ENCODE measurements at places on chromosomes 7 and 10.

DNA sequence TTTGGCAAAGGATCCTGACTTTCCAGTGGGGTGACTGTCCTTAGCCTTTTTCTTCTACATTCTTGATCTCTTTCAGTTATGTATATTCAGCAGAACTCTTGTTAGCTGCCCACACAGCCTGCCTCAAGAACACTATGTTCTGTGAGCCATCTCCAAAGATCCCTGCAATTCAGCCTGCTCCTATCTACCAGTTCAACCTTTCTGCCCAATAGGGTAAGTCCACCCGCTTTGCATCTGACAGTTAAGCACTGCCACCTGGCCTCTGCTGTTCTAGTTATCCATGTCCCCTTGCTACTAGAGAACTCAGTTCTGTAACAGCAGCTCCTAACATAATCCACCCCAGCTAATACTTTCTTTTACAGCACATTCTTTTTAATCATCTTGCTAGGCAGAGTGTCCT lies 13.5 kb downstream of the OR9A2 start:
- no peak for DNase-seq

GRCh38 chr7:83936056-83936708 lies 258.4 kb downstream of the SEMA3A start:
- DNase-seq: peak; percentile 61

GRCh38 chr10:103367379-103367781 lies 396 bp upstream of the TAF5 start:
- DNase-seq: peak; percentile 14

GRCh38 chr10:34241226-34242000 lies 573.7 kb downstream of the PARD3 start:
- DNase-seq: no peak

DNA sequence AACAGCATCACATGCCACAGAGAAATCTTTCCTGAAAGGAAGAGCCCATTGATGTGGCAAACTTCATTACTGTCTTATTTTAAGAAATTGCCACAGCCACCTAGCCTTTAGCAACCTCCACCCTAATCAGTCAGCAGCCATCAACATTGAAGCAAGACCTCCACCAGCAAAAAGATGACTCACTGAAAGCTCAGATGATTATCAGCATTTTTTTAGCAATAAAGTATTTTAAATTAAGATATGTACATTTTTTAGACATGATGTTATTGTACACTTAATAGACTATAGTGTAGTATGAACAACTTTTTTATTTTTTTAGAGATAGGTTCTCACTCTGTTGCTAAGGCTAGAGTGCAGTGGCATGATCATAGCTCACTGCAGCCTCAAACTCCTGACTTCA lies 14.8 kb downstream of the STEAP1B start:
- DNase-seq: no peak

GRCh38 chr10:22568928-22569327 lies 145.4 kb downstream of the PIP4K2A start:
- no peak for DNase-seq

DNA sequence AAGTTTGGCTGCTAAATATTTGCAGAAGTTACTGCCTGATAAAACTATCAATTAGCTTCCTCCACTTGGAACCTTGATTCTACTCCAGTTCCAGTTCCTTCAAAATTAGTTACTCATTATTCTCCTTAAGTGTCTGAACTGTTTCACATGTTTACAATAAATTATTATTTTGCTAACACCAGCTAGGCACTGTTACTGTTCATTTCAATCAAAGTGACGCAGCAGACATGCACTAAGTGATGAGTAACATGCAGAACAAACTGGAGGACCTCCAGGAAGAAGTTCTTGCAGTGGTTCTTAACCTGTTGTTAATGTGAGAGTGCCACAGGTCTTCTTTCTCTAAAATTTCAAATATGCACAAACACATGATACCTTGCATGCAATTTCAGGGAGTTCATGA lies 491.8 kb upstream of the SEMA3A start:
- DNase-seq: no peak

DNA sequence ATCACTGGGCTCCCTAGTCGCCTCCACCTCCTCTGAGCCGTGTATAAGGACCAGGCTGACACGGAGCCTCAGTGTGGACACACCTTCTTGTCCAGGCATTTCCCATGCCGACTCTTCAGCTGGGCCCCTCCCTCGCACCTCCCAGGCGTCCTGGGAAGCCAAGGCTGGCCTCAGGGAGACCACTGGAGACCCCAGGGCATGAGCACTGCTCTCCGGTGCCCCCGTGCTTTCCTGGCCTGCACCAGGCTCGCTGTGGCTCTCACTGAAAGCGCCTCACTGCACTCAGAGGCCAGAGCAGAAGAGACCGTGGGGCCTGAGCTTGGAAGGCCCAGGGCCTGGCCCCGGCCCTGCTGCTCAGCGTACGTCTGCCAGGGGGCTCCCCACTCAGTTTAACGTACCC lies 31.4 kb downstream of the LRRC27 start:
- DNase-seq: no peak

GRCh38 chr7:49089717-49090116 lies 165.4 kb downstream of the CDC14C start:
- no peak for DNase-seq

DNA sequence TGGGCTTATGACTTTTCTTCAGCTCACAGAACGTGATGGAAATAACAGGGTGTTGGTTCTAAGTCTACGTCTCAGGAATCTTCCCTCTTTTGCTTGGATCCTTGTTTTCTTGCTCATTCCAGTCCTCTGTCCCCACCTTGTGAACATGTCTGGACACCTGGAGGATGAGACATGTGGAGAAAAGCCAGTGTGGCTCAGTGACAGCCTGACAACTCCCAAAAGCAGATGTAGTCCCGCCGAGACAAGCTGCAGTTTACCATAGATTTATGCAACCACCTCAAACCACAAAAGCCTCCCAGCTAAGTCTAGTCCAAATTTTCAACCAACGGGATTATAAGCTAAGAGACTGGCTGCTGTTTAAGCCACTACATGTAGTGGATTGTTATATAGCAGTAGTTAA lies 476.1 kb downstream of the SH2D4B start:
- DNase-seq: no peak

- DNase-seq: no peak
These were observed 26.1 kb upstream of the C10orf120 start for GRCh38 chr10:122725768-122726167.

DNA sequence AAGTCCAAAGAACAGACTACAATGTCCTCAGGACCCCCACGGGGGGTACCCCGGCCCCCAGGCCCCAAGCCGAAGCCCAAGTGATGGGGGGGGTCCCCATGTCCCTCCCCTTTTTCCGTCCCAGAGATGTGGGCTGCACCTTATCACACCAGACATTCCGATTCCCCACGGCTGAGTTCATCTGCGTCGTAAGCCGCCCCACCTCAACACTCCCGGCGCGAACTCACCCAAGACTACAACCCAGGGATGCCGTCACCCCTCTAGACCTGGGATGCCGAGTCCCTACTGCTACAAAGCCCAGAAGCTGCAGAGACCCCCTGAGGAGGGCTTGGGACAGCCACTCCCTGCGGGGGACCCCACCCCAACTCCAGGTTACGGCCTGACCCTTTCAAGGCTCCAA lies 14.5 kb downstream of the PDGFA start:
- DNase-seq: no peak

DNA sequence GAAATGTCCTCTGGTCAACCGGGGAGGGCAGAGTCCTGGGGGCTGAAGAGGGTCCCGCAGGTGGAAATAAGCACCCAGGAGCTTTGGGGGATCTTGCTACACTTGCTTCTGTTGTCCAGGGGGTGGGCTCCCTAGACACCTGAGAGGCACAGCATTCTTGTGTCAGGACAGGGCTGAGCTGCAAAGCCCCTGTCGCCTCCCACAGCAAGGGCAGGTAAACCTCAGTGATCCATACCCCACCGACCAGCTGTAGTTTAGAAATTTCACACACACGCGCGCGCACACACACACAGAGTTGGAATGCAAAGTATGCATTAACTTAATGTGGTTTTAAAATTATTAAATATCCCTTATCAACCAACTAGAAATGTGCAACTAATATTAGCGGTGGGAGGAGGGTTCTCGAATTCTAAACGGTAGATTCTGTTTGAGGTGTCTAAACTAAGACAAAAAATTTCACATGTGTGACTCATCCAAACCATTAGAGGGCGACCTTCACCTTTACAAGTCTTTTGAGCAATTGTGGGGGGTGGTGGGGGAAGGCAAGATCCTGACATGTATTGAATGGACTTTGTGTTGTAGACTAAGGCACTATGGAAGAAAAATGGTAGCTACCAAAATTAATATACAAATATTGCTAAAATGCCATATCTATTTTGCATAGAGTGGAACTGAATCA lies 34.3 kb upstream of the PTF1A start:
- peak; percentile 16 for DNase-seq

DNA sequence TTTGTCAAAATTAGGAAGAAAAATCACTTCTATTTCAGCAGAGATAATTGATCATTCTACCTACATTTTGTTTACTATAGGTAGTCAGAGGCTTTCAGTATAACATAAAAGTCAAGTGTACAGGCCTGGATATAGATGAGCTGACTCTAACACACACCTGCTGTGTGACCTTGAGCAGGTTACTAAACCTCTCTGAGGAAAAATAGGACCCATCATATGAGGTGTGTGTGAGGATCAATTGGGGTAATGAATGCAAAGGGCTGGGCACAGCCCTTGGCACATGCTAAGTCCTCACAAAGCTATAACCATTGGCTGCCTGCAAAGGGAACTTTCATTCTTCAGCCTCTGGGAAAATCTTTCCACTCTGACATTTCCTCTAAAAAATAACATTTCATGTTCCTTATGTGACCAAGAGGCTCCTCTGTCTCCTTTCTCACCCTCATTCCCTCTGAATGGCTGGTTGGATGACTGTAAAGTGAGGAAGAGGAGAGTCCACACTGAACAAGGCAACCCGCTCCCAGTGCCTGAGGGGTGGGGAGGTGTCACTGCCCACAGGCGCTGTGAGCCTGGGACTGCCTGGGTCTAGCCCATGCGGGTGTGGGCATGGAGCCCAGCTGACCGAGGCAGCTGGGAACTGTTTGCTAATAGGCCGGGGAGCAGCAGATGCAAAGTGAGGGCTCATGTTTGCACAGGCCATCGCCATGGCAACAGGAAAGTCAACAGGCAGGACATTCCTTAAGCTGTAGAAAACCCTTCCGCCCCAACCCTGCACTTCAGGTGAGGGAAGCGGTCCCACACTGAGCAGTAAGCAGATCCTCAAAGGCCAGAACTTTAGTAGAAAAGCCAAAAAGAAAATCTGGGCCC lies 36.8 kb downstream of the MYOF start:
- DNase-seq: peak; percentile 64

DNA sequence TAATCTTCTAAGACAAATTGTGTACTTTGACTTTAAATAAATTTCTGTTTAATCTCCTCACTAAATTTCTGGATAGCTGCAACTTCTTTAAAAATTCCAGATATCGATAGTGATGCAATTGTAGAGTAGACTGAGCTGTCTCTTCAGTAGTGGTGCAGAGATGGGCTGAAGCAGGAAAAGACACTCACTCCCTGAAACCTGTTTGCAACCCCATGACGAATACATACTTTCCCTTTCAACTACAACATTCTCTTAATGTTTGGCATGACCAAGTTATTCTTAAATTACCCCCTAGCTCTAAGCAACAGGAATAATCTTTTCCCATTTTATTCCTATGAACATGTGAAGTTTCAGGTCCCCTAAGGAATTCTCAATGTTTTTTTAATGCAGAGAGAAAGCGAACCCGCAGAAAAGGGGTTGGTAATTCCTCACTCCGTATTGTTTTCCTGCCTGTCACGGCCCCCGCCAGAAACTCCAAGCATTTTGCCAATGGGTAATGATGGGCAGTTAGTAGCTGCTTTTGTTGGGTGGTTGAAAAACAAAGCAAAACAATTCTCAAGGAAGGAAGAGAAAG lies 1.3 kb downstream of the THSD7A start:
- no peak for DNase-seq

DNA sequence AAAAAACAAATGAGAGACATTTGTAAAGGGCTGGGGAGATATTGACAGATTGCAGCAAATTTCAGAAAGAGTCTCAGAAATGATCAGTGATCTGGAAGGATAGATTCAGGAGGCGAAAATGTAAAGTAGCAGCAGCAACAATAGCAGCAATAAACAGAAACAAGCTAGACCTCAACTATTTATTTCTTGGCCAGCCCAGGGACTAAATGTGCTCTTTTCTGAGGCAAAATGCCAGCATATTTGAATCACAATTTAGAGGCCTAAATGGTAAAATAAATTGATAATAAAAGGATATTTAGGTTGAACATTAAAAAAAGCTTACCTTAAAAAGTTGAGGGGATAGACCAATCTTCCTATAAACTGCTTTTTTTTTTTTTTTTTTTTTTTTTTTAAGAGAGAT lies 134.6 kb upstream of the ITGB1 start:
- DNase-seq: no peak

DNA sequence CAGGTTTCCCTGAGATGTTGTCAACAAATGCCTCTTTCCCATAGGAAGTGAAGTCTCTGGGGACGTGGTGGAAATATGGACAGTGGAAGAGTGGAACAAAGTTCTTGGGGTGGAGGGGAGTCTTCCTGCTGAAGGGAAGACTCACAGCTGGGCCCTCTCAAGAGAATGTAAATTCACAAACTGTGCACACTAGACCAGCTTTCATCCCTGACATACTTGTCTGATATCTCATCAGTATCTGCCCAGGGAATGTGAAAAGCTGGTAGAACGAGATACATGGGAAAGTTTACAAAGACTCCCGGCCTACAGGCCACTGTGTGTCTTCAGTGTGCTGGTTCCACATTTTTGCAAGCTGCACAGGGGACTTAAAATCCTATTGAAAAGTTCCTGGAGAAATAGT lies 16.7 kb upstream of the CCDC3 start:
- no peak for DNase-seq

- no peak for DNase-seq
These were observed 81.9 kb downstream of the KCNMA1 start for GRCh38 chr10:77555591-77556212.

DNA sequence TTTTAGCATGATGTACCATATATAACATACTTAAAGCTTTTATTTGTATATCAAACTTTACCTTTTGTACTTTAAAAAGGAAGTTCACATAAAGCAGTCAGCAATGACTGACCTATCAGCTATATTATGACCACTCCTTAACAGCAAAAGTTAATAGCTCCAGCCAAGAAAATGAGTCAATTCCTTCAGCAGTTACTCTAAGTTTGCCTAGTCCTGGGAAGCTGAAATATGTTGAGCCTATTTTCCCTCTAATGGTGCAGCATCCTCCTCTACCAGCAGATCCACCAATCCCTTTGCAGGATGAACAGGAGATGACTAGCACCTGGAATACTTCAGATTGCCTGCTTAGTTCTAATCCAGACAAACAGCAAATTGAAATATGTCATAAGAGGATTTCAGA lies 64.2 kb downstream of the CUL2 start:
- DNase-seq: no peak

DNA sequence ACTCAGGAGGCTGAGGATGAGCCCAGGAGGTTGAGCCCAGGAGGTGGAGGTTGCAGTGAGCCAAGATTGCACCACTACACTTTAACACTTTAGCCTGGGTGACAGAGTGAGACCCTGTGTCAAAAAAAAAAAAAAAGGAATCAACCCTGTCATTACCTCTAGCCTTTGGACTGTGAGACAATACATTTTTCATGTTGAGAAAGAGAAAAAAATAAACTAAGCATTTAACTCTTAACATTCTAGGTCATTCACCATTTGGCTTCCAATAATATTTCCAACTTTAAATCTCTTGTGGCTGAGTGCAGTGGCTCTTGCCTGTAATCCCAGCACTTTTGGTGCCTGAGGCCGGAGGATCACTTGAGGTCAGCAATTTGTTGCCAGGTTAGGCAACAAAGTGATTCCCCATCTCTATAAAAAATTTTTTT lies 41.9 kb upstream of the TPST1 start:
- DNase-seq: no peak
